ENCODE measurements at places on chromosomes 6 and 20.

DNA sequence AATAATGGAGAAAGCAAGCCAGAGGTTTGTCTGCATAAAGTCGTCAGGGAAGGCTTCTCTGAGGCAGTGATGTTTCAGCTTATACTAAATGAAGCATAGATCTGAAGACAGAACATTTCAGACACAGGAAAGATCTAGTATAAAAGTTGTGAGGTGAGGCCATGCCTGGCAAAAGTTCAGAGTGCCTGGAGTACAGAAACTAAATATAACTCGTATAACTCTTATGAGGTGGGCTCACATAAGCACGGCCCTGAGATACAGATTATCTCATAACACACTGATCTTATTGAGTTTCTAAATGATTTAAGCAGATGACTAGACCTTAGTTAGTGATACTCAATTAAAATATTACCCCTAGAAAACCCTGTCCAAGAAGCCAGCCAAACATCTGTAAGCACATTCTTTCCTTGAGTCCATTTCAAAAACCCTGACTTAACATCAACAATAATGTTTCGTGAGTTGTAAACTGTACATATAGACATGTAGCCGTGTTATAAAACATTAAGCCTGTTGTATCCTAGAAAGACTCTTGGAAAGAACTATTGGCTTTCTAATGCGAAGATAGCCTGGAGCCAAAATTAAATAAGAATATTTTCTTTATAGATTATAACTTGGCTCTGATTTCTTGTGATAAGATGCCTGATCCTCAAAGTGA lies 667.6 kb downstream of the TENT5A start:
- no peak for DNase-seq

DNA sequence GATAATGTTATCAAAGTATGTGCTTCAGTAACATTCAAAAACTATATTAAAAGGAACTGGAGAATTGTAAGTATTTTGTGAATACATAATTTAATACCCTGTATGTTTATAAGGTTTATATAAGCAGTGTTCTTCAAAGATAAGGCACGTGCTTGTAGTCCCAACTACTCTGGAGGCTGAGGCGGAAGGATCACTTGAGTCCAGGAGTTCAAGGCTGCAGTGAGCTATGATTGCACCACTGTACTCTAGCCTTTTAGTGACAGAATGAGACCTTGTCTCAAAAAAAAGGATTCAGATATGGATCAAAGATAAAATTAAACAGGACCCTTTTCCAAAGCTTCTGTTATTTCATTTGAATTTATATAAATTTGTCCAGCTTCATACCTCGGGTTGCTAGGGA lies 17.2 kb downstream of the CSE1L start:
- no peak for DNase-seq

- no peak for DNase-seq
Observed at GRCh38 chr6:83589076-83589475, 76.7 kb downstream of the PRSS35 start.

DNA sequence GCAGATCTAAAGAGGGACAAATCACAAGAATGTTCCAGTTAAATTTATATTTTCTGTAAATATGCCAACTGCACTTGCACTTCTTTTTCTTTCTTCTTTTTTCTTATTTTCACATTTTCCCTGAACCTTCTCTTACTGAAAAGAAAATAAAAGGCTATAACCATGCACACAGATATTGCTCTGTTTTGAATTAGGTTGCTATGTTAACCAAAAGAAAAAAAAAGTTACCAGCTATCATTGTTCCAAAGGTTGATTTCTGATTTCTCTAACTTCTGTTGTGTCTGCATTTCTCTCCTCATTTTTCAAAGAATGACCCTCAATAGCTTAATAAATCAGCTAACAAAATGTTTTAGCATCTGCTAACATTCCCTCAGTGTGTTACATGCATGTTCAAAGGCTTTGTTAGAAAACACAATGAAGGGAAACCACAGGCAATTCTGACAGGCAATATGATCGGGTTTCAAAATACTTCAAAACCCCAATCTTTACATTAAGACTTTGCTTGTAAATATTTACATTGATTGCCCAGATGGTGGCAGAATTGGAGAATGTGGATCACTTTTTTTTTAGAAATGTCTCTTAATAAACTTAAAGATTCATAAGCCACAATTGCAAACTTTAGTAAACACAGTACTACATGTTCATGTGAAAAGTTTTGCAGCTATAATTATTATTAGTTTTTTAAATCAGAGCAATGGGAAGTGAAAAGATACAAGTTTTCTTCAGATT lies 928.3 kb upstream of the FLRT3 start:
- peak; percentile 8 for DNase-seq

GRCh38 chr6:158232316-158233213 lies 64.4 kb downstream of the GTF2H5 start:
- peak; percentile 60 for DNase-seq

DNA sequence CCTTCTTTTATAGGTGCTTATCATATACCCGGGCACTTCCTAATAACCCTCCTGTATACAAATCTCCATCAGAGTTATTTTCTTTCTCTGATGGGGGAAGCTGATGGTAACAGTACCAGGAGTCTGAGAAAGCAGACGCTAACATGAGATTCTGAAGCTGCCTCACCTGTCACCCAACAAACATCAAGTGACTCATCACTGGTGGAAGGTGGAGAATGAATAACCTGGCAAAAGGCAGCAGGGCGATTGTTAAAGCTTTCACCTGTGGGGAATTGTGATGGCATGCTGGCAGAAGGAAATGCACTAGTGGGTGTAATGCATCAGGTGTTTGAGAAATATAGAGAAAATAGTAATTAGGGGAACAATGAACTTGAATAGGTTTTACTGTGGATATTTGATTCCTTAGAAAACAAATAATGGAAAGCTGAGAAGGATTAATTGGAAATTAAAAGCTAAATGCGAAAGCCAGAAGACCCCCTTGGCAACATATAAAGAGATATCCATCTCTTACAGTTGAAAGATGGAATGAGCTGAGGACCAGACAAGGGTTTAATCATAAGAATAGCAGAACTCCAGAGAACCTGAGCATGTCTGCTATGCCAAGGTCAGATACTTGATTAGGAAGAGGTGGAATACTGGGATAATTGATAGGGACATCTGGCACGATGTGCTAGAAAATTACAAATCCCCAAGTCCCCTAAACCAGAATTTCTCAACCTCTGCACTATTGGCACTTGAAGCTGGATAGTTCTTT lies 517.1 kb downstream of the PKHD1 start:
- DNase-seq, result no peak

DNA sequence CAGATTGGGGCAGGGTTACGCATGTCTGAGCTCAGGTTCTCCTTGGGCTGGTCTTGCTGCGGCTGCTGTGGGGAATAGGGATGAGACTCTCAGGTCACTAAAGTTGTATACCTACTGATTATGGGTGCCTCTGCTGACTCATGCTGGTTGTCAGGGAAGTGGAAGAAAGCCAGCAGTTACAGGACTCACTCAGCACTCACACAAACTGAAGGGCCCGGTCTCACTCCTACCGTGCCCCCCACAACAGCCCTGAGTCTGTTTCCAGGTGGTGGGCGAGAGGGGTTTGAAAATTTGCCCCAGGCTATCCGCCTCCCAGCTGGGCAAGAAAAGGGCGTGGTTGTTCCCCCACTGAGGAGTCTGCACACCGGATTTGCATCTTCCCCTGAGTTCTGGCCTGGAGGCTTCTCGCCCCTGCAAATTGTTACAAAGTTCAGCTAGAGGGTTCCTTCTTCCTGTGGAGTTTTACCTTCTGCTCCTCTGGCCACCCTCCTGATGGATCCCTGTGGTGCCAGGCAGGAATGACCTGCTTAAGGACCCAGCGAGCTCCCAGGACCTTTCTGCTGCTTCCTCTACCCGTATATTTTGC lies 659.2 kb downstream of the HDGFL1 start:
- no peak for DNase-seq

DNA sequence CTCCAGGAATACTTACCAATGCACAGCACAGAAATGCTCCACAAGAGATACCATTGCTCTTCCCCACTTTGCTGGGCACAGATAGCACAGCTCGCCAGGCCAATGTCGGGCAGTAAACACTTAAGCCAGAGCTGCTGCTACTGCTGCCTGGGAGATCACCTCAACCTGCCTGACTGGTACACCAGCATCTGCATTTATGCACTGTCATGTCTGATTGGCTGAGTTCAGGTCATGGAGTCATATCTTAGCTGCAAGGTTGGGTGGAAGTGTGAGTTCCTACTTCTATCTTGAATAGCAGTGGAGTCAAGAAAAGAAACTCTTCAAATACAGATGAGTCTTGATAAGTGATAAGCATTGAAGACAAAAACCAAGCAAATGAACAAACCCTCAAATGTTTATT lies 10.9 kb upstream of the ADGRF4 start:
- DNase-seq, result no peak

DNA sequence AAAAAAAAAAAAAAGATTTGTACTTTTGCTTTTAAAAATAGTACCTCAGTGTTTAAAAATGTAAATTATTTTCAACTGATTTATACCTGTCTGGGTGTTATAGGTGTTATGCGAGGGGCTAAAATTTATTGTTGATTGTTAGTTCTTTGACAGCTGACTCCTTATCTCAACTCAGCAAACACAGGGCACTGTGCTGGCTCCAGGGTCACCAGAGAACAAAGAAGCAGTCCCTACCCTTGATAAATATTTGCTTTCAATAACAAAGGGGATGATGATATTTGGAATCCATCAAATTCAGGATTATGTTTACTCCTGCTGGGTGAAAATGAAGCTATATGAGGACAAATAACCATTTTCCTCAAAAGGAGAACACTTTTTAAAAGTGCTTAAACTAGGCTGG lies 34.2 kb upstream of the KAT14 start:
- DNase-seq, result no peak

DNA sequence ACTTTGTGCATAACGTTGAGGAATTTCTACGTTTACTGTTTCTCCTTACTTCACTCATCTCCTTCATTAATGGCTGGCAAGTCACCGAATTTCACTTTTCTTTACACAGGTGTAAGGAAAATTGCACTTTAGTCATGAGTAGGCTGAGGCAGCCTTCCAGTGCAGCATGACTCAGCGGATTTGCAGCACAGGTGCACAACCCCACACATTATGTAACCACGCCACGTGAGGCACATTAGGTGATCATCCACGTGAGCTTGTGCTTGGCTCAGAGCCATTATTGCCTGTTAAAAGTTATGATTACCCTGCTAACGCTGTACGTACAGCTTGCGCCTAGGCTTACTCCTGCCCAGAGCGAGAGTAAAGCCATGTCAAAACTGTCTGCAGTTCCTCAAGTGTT lies 158.8 kb downstream of the NKAIN2 start:
- DNase-seq, result no peak

DNA sequence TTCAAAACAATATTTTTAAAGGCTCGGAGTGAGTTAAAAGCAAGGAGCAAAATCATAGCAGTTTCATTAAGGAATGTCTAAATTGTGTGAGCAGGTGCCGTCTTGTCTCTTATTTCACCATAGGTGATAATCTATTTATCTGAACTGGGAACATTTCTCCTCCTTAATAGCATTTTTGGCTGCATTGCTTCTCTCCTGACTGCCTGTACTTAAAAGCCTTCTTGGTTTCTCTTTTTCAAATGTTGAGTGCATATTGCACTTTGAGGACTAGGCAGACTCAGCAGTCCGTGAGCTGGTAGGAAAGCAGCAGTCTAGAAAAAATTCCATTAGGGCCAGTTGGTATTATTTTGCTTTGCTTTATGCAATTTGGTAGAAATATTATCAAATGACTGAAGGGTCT lies 645.9 kb downstream of the GRIK2 start:
- no peak for DNase-seq

DNA sequence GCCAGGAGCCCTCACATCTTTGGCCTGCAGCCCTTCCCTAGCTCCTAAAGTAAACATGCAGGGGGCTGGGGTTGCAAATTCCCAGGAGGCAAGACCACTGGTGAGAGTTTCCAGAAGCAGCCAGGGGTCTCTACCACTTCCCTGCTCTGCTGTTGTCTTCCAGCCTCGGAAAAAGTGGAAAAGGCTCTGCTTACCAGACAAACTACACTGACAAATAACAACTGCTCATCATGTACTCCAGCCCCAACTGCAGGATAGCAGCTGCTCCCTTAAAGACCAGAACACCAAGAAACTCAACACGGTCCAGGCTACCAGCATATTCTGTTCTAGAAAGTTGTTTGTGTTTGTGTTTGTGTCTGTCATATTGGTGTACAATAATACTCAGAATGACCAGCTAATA lies 187.5 kb upstream of the MARCKS start:
- no peak for DNase-seq

All from fibroblast of skin of right quadriceps (primary cell).